SJSA1 (cell line): ENCODE measurements at places on chromosomes 2 and 18. TPM values are rescaled to one million over a fixed set of nuclear protein-coding genes. Genes with fewer than 3 reads are reported as not detected.

The KIF5C gene
- total RNA-seq = 0.11 TPM in 1 of 2 replicates, not detected in the other

The BOK gene
- total RNA-seq = 337 and 338 TPM in 2 replicates

The VWC2L gene
- total RNA-seq = not detected in 2 replicates

The DSG4 gene
- not detected in 2 replicates for total RNA-seq

The DUSP2 gene
- total RNA-seq = 0.24 TPM in 1 of 2 replicates, not detected in the other

DNA sequence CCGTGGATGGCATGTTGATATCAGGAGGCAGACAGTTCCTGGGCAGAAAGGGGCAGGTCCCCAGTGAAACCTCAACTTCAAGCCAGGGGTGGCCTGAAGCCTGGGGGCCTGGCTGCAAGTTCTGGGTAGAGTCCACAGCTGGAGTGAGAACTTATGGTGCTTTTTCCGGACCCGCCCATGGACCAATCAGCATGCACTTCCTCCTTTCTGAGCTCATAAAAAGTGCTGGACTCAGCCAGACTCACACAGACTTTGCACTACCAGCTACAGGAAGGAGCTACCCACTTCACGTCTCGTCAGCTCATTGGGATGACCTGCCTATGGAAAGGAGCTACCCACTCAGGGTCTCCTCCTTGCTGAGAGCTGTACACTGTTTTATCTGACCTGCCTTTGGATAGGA, 183.1 kb upstream of the MC4R start:
- DNase-seq = no peak

DNA sequence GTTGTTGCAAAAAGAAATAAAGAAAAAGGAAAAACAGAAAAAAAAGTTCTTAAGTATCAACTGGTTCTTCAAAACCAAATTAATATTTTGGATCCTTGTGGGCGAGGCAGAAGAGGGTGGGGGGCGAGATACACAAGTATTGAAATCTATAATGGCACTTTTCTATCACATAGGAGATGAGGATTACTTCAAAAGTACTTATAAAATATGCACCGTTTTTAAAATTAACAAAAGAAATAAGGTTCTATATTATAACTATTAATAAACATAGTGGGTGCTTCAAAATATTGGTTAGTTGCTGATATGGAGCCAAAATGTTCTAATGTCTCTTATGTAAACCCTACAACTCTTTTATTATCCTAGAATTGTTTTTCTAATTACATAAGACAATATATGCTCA, 2.1 kb downstream of the FECH start:
- DNase-seq = no peak

DNA sequence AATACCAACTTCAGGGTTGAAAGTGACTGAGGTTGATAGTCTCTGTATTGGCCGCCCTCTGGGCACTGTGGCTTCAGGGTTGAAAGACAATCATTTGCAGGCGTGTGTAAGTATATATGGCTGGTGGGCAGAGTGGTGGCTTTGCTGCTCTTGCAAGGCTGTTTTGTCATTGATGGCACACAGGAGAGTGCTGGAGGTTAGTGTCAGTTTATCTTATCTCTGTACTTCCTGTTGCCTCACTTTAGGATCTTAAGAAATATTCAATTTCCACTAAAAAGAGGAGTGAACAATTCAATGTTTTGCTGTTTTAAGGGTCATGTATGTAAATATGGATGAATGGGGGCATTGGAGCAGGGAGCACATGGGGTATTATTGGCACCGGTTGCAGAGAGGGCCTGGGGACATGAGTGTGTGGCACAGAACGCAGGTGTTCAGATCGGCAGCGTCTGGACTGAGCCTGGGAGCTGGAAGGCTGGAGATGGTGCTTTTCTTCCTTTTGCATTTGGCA, 51.5 kb downstream of the NCK2 start:
- DNase-seq = no peak

- no peak for DNase-seq
Observed at GRCh38 chr2:154638783-154639182, 59.7 kb upstream of the KCNJ3 start.

GRCh38 chr2:18987592-18988073, 370.8 kb downstream of the OSR1 start:
- DNase-seq = peak; percentile 80

DNA sequence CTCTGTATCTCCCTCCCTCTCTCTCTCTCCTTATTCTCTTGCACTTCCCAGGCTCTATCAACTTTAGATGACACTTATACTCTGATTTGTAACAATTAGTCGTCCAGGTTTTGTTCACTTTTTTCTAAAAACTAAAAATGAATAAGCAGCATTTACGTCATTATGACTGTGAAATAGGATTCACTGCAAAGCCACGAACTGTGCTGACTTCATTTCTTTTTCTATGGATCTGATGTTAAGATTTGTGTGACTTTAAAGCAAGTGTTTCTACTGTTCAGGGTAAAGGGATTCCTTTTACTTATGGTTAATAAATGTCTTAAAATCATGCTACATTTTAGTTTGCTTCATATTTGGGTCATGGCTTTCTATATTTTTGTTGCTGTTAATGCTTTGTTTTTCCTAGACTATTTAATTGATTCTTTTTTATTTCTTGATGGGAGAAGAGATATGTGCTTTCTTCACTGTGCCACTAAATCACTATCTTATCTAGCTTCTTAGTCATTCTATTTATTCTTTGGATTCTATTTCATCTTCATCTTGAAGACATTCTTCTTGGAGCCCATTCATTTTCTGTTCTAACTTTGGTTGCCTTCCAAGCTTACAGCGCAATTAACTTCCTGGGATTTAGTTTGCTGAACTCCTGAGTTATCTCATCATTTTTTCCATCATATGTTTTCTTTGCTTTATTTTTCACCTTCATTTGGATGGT, 480.4 kb upstream of the TRIB2 start:
- DNase-seq = no peak

DNA sequence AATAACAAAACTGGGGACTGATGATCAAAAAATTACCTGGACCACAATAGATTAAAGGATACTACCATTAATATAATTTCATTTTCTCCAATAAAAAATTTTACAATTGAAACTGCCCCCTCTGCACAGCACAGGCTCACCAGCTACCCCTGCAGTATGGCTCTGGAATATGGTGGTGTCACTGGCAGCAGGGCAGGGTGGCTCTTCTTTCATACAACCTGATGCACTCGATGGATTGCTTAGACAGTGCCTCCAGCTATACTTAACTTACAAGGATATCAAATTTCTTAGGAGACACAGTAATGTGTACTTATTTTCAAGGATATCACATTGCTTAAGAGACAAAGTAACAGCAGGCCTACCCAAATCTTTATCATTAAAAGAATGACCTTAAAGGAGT, 124.0 kb downstream of the PRELID3A start:
- no peak for DNase-seq
